ENCODE measurements at places on chromosomes 13 and 19. TPM values are rescaled to one million over a fixed set of nuclear protein-coding genes. Genes with fewer than 3 reads are reported as not detected.
A peak's percentile ranks its signal among the peaks of the same experiment; 100 is the strongest.

The ERFL gene
- not detected for total RNA-seq

- H3K27ac ChIP-seq: no peak overlapping the region
- no peak overlapping the region for H3K4me3 ChIP-seq
- H3K36me3 ChIP-seq: no peaks in the 10 kb centered on the region
Observed at GRCh38 chr13:41386211-41386610, 71.1 kb upstream of the RGCC start.

DNA sequence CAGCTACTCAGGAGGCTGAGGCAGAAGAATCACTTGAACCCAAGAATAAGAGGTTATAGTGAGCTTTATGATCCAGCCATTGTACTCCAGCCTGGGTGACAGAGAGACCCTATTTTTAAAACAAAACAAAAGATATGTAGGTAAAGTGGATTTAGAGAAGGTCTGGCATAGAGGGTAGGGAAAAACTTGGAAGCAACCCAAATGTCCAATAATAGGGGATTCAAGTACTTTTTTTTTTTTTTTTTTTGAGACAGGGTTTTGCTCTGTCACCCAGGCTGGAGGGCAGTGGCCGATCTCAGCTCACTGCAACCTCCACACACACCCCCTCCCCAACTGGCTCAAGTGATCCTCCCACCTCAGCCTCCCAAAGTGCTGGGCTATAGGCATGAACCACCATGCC is 5.8 kb upstream of the PAK4 start:
- H3K4me1 ChIP-seq: peaks cover 20% of the 10 kb centered on the region
- H3K4me3 ChIP-seq: no peak overlapping the region
- H3K27me3 ChIP-seq: no peaks in the 10 kb centered on the region
- H3K27ac ChIP-seq: no peak overlapping the region
- H3K36me3 ChIP-seq: no peaks in the 10 kb centered on the region

The CGB5 gene
- total RNA-seq: not detected

The MAU2 gene
- total RNA-seq: 27.2 TPM

- H3K4me1 ChIP-seq: no peaks in the 10 kb centered on the region
- no peaks in the 10 kb centered on the region for H3K36me3 ChIP-seq
- no peaks in the 10 kb centered on the region for H3K27me3 ChIP-seq
- no peak overlapping the region for H3K4me3 ChIP-seq
- DNase-seq: no peak
- H3K27ac ChIP-seq: no peak overlapping the region
Observed at GRCh38 chr13:59931621-59932020, 232.1 kb downstream of the DIAPH3 start.

- no peak overlapping the region for H3K27ac ChIP-seq
- H3K27me3 ChIP-seq: no peaks in the 10 kb centered on the region
- no peaks in the 10 kb centered on the region for H3K36me3 ChIP-seq
Observed at GRCh38 chr19:14556662-14557188, 15.1 kb downstream of the NDUFB7 start.

DNA sequence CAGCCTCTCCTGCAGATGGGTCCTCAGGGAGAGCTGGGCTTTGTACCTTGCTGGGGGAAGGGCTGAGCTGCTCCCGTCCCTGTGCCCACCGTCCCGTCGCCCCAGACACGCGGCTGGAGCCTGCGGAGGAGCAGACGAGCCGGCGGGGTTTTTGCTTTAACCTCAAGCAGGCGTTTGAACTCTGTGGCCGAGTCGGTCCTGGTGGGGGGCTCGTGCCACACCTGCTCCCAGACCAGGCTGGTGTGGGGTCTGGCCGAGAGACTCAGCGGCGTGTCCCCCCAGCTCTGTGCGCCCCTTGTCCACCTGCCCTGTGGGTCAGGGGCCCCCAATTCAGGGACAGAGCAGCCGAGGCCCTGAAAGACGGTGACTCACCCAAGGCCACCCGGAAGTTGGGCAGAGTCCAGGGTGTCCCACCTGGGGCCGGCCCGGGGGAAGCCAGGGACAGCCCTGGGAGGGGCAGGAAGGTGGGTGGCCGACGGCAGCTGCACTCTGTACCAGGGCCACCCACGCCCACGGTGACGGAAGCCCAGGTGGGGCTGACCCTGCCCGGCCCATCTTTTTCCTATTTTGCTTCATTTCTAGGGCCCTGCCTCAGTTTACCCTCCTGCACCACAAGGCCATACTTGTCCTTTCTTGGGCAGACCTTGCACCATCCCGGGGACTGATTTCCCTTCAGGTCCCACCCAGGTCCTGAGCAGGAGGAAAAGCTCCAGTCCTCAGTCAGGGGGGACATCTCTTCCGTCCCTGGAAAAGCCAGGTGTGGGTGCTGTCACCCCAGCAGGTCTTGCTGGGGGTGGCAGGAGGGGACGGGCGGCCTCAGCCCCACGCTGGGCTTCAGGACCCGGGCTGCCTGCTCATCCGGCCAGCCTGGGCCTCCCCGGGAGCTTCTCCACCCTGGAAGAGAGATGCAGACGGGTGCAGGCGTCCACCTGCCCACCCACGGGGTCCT is 5.3 kb downstream of the EFNA2 start:
- DNase-seq: no peak
- H3K27ac ChIP-seq: no peak overlapping the region
- peaks cover 24% of the 10 kb centered on the region for H3K27me3 ChIP-seq
- no peaks in the 10 kb centered on the region for H3K36me3 ChIP-seq
- peaks cover 30% of the 10 kb centered on the region for H3K4me1 ChIP-seq

- H3K4me3 ChIP-seq: no peak overlapping the region
- H3K36me3 ChIP-seq: no peaks in the 10 kb centered on the region
- H3K4me1 ChIP-seq: no peaks in the 10 kb centered on the region
- H3K27me3 ChIP-seq: no peaks in the 10 kb centered on the region
- no peak overlapping the region for H3K27ac ChIP-seq
- DNase-seq: no peak
Observed at GRCh38 chr19:24003537-24003936, 83.5 kb upstream of the ZNF254 start.

The KIR3DL2 gene
- total RNA-seq: not detected

DNA sequence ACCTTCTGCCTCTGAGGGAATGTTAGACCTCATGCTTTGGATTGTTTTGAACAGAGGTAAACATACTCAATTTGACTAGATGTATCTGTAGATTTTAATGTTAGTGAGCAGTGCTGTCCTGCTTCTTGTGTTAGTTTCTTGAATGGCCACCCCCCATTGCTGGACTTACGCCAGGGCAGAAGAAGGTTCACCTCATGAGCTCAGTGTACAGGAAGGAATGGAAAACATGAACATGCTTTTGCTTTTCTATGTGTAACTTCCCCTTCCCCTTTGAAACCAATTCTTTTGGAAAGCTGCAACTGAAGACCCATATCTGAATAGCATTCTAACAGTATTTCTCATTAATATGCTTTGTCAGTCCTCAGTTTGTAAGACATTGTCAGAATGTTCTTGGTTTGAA is 32.3 kb downstream of the WASF3 start:
- no peak overlapping the region for H3K27ac ChIP-seq
- H3K4me3 ChIP-seq: no peak overlapping the region
- no peaks in the 10 kb centered on the region for H3K27me3 ChIP-seq
- H3K36me3 ChIP-seq: no peaks in the 10 kb centered on the region

DNA sequence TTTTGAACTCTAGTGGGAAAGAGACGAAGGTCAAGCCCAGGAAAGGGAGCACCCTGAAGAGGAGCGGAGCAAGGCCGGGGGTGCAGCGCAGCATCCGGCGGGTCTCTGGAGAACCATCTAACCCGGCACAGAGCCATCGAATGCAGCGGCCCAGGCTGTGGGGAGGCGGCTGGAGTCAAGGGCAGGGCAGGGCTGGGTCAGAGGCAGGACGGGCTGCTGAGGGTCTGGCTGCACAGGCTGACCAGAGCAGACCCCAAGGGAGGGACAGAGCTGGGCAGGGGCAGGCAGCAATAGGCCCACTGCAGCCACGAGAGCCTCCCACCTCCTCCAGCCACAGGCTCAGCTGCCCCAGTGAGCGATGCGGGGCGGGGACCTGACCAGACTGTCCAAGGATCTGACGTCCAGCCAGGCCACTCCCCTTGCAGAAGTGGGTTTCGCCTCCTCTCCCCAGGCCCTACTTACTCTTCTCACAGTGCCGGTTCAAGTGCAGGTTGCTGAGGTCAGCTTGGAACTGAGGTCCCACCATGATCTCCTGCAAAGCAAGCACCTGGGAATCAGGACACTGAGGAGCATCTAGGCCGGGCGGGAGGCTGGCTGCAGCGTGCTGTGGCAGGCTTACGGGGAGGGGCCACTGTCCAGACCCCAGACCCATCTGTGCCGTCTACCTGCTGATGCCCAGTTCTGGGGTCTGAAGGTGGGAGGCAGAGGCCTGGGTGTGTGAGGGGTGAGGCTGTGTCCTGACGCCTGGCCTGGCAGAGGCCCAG is 19.2 kb downstream of the MIER2 start:
- H3K36me3 ChIP-seq: peaks cover 97% of the 10 kb centered on the region
- no peak overlapping the region for H3K27ac ChIP-seq
- no peak overlapping the region for H3K4me3 ChIP-seq
- no peaks in the 10 kb centered on the region for H3K27me3 ChIP-seq

DNA sequence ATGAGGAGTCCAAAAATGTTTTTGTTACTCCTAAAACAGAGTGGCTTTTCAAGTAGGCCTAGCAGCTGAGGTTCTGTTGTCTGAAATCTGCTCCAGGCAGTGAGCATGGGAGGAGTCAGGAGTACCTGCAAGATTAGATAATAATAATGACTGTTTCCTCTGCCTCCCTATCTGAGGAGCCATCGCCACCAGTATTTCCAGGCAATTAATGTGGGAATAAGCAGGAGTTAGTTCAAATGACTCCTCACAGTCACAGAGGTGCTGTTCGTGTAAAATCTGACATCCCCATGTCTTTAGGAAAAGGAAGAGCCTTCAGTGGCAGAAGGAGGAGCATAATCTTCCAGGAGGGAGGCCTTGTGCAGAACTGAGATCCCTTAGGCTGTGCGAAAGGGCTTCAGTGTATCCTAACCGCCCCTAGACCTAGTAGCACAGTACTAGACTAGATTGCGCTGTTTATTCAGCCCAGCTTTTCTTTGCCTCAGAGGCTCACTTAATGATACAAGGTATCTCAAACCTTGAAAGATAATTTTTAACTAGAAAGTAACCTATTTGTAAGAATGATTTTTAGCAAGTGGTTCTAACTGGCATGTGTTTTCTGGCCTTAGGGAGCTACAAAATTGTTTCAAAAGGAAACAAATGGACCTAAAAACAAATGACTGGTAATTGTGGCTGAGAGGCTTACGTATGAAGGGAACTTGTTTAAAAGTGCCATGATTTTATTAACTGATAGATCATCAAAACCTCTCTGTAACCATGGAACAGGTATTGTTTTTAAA is 49.0 kb downstream of the FREM2 start:
- peaks cover 8% of the 10 kb centered on the region for H3K4me1 ChIP-seq
- H3K27me3 ChIP-seq: no peaks in the 10 kb centered on the region
- H3K4me3 ChIP-seq: no peak overlapping the region
- H3K27ac ChIP-seq: no peak overlapping the region
- H3K36me3 ChIP-seq: no peaks in the 10 kb centered on the region

DNA sequence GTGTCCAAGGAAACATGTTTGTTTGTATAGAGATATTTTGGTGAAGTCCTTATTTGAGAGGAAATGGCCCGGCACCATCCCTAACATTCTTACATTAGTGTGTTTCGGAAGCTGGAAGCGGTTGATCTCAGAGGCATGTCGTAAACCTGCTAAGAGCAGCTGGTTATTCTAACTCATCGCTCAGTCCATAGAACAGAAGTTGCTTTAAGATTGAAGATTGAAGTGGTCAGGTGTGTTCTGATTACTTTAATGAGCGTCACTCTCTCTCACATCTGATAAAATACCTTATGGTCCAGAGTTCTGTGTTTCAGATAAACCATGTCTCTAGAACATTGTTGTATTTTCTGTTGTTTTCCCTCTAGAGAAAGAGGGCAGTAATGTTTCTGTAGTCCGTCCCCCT is 60.2 kb upstream of the FLT1 start:
- no peak overlapping the region for H3K27ac ChIP-seq
- no peaks in the 10 kb centered on the region for H3K36me3 ChIP-seq
- no peak overlapping the region for H3K4me3 ChIP-seq
- no peaks in the 10 kb centered on the region for H3K27me3 ChIP-seq
- DNase-seq: no peak
- H3K4me1 ChIP-seq: peaks cover 8% of the 10 kb centered on the region

DNA sequence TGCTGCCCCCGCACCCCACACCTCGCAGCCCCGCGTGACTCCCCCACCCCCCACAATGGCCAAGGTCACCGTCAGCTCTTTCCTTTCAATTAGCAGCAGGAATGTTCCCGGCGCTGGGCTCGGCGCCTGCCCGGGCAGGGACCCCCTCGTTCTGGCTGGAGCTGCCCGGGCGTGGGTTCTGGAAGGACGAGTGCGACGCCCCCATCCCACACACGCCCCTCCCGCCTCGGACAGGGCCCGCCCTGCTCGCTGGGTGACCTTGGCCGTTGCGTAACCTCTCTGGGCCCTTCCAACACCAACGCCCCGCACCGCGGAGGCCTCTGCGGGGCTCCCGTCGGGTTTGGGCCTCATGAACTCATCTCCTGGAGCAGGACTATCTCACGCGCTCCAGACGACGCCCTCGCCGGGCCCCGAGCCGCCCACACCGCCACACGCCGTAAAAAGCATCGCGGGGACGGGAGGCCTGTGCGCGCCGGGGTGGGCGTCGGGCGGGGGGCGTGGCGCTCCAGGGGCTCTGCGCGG is 10.3 kb downstream of the PALM start:
- H3K27me3 ChIP-seq: peaks cover 26% of the 10 kb centered on the region
- no peak overlapping the region for H3K4me3 ChIP-seq
- no peaks in the 10 kb centered on the region for H3K36me3 ChIP-seq
- H3K27ac ChIP-seq: no peak overlapping the region
- H3K4me1 ChIP-seq: peaks cover 10% of the 10 kb centered on the region

GRCh38 chr13:96089749-96090239 is at the start of gene HS6ST3:
TSS of gene HS6ST3 (plus strand) at chr13:96090107.
- peak within 1 kb of the TSS; percentile 63 for H3K4me3 ChIP-seq
- peaks cover 28% of the 10 kb centered on the region for H3K4me1 ChIP-seq
- DNase-seq: peak; percentile 73
- H3K27me3 ChIP-seq: peaks cover 69% of the 10 kb centered on the region
- peak within 1 kb of the TSS; percentile 72 for H3K27ac ChIP-seq
- no peaks in the 10 kb centered on the region for H3K36me3 ChIP-seq

The CCNA1 gene
- not detected for total RNA-seq

DNA sequence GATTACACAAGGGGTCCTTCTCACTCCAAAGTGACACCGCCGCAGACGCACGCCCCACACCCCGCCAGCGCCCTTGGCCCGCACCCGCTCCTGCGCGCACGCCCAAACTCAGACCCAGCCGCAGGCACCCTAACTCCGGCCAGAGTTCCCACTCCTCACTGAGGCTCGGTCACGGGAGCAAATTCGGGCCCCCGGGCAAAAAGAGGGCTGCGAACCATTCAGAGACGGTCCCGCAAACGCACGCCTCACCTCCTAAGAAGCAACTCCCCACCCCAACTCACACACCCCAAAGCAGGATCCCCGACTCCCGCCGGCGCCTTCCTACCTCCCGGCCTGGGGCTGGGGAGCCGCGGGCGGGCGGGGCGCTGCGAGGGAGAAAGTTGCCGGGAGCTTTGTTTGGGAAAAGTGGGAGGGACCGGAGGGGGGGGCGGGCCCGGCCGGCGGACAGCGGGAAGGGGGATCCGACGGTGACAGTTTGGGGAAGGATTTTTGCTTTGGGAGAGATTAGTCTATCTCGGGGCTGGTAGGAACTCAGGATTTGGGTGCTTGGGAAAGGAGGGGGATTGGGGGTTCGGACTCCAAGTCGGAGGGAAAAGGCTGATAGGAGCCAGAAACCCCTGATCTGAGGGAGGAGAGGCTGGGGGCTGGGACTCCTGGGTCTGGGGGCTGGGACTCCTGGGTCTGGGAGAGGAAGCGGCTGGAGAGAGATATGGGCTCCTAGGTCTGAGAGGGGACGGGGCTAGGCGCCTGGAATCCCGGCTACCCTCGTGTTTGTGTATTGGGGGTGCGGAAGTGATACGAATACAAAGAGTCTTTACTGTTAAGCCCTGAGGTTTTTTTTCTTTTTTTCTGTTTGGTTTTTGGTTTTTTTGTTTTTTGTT is at the start of gene TEAD2:
Gene TEAD2, minus strand, starts transcription at position 369 of the 881 bp plus-strand sequence. CDS start 2,341 bp downstream, outside the sequence.
- peaks cover 16% of the 10 kb centered on the region for H3K4me1 ChIP-seq
- no peaks in the 10 kb centered on the region for H3K27me3 ChIP-seq
- H3K27ac ChIP-seq: peak within 1 kb of the TSS; percentile 94
